Stimulated activated CD8-positive, alpha-beta memory T cell treated with anti-CD3 and anti-CD28 coated beads, Interleukin-7, amount 100 ng/mL, for 4 hours (primary cell): ENCODE measurements at places on chromosomes 5 and 9.

DNA sequence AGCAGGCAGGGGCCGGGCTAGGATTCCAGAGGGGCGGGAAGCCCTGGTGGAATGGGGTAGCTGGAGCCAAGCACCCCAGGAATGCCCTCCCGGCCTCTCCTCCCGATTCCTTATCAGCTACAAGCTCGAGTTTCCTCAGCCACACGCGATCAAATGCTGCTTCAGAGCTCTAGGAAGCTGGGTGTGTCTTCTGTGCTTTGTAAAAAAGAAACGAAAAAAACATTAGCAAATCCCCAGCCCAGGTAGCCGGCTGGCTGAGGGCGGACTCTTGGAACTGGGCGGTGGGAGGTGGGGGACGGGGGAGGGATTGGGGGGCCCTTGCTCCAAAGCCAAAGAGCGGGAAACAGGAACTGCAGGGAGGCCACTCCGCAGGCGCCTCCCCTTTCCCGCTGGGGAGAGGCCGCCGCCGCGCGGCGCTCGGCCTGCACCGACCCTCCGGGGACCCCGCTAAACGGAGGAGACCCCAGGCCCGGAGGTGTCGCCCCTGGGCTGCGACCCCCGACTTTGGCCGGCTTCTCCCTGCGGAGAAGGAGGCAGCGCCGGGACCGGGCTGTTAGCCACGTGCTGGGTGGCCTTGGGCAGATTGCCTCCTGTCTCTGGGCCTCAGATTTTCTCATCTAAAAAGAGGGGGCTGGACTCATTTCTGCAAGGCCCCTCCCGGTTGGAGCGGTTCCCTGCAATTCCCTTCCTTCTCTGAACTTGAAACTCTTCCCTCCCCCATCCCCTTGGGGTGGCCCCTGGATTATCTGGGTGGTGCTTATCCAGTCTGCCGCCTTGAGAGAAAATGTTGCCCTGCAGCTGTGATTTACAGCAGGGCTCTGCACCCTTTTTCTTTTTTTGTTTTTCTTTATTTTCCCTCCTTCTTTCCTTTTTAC lies 40.9 kb upstream of the FABP6 start:
- no peak for DNase-seq

DNA sequence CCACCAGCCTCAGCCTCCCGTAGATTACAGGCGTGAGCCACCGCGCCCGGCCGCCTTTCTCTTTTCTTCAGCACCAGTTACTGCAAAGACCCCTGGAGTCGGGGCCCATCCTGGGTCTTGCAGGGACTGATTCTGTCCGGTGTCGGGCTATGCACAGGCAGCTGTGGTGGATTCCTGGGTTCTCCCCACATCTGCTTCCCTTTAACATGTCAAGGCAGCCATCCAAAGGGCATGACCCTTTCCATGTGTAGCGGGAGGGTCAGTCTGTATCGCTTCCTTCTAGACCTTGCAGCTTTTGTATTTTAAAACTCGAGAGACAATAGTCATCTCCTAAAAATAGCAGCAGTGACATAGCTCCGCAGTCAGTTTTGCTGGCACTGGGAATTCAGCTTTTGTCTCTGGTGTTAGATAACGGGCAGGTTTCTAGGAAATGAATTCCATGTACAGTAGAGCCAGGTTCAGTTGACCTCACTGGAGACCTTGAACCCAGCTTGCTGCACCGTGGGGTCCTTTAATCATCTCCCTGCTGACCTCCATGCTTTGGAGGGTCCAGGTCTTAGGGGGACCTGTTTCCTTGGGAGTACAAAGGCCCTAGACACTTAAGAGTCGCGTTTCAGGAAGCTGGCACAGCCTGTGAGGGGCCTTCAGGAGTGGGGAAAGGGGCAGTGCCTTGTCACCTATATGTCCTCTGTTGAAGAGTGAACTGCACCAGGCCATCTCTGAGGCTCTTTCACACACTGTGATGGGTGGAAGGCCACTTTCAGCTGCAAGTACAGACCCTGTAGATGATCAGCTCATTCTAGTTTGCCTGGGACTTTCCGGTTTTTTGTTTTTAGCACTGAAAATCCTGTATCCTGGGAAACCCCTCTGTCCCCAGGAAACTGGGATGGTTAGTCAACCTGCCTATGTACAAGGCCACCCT lies 13.8 kb downstream of the ANKRD33B start:
- no peak for DNase-seq

DNA sequence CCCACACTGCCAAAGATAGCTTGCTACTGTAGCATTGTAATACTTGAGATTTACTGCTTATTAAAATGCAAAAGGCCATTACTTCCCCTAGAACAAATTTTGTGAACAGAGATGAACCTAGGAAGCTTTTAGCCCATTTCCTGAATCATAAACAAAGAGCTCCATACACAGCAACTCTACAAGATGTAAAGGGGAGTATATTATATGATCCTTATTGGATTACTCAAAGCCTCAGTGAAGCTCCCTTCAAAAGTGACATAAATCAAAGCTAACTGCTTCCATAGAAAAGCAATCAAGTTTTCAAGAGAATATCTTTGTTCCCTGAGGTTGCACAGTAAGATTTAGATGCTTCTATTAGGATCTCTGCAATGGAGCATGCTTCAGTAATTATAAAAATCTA lies 629.8 kb downstream of the EFNA5 start:
- no peak for DNase-seq

DNA sequence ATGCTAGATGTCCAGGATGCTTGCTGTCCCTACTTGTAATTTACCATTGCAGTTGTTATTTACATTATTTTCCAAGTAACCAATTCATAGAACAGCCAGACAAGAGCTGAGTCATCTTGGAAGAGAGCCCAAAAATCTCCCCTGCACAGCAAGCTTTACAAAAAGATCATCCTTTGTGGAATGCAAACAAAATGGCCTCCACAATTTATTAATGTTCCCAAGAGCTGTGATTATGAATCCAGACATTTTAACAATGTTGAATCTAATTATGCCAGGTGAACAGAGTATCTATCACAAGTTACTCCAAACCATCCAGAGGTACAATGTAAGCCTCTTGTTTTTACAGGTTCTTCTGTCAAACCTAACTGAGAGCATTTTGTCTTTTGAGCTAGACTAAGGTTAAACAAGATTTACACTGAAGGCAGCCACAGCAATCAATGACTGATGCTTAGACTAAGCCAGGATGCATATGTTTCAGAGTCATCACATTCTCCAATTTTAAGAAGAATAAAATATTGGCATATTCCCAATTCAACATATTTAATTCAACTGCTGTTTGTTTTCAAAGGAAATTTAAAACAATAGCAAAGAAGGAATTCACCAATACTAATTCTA lies 95.3 kb upstream of the SLC12A2 start:
- no peak for DNase-seq

GRCh38 chr5:56095579-56096102 lies 100.9 kb upstream of the IL6ST start:
- DNase-seq: no peak

DNA sequence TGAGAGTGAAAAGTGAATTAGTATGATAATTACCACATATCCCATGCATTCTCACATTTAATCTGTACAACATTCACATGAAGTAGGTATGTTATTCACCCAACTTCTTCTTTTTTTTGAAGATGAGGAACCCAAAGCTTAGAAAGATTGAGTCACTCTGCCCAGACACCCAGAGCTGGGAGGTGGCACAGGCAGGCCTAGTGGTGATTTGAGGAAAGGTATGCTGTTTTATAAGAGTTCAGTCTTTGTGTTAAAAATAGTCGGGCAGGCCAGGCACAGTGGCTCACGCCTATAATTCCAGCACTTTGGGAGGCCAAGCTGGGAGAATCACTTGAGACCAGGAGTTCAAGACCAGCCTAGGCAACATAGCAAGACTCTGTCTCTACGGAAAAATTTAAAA lies 285.3 kb downstream of the NR3C1 start:
- DNase-seq: no peak

GRCh38 chr5:79285833-79286232 lies 49.9 kb downstream of the JMY start:
- DNase-seq: no peak

- DNase-seq: no peak
Measured at GRCh38 chr5:37437711-37438110, 58.6 kb downstream of the WDR70 start.

- DNase-seq: no peak
Measured at GRCh38 chr9:134969156-134970045, 51.7 kb upstream of the FCN1 start.

DNA sequence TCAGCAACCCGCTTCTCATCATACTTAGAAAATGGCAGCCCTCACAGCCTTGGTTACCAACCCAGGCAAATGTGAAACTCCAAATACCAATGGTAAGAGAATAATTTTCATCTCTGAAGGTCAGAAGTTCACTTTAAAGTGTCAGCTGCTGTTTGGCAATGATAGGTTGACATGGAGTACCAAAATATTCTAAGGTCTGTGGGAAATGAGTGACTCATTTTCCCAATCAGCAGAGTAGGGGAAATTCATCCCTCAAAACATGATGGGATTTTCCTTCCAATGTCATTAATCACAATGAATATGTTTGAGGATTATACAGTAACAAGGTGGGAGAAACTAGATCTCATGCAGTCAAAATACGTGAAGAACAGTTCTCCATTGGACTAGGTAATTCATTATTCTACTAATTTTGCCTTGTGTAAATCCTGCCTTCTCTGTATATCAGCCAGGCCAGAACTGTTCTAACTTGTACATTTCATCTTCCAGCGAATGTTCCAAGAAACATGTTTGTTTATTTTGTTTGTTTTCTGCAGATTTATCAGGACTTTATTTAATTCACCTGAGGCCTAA lies 53.1 kb upstream of the ERBIN start:
- no peak for DNase-seq

DNA sequence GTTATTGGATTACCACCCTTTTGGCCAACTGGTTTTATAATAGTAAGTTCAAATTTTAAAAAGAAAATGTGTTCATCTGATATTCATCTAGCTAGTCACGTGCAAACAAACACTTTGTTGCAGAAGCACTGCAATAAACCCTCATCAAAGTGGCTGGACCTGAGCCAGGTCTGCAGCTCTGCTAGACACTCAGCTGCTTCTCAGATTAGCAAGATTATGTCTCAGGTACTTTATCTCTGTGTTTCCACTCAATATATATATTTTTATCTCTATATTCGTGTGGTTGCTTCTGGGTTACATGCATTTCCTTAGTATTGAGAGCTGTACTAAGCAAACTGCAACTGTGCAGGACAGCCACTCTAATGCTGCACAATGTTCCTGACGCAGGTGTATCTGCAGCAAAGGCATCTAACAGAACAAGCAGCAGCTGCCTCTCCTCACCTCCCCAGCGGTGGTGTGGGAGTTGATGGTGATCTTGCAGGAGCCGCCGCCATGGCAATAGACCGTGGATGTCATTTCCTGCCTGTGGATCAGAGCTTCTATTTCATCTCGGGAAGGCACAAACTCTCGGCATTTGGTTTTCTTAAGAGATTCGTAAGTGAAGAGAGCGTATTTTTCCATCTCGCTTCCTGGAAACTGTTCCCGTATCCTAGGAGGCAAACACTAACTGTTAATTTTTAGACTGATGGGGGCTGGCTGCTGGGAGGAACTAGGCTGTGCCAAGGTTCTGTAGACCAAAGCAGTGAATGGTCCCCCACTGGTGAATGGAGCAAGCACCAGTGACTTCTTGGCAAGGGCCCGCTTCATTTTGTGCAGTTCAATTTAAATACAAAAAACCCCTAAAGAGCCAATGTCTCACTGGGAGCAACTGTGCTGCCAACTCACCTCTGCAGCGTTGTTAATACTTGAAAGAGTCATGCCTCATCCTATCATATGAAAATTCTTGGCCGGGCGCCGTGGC lies 56.7 kb upstream of the RETREG1 start:
- DNase-seq: no peak

- DNase-seq: no peak
Measured at GRCh38 chr9:13412331-13412730, 132.8 kb upstream of the MPDZ start.

DNA sequence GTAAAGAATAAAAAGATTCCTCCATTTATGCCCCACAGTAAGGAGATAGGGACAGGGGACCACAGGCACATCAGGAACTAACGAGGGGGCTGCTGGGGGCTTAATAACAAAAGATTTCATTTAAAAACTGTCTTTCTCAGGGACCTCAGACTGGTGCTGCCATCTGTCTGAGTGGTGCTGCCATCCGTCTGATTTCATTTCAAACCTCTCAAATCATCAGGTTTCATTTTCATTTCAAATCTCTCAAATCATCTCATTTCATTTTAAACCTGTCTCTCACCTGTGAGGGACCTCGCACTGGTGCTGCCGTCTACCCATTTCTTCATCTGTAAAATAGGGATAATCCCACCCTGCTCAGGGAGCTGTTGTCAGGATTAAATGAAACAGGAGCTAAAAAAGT lies 45.9 kb downstream of the ADRA1B start:
- DNase-seq: no peak

- DNase-seq: no peak
Measured at GRCh38 chr5:80921026-80921425, 39.1 kb upstream of the RASGRF2 start.

DNA sequence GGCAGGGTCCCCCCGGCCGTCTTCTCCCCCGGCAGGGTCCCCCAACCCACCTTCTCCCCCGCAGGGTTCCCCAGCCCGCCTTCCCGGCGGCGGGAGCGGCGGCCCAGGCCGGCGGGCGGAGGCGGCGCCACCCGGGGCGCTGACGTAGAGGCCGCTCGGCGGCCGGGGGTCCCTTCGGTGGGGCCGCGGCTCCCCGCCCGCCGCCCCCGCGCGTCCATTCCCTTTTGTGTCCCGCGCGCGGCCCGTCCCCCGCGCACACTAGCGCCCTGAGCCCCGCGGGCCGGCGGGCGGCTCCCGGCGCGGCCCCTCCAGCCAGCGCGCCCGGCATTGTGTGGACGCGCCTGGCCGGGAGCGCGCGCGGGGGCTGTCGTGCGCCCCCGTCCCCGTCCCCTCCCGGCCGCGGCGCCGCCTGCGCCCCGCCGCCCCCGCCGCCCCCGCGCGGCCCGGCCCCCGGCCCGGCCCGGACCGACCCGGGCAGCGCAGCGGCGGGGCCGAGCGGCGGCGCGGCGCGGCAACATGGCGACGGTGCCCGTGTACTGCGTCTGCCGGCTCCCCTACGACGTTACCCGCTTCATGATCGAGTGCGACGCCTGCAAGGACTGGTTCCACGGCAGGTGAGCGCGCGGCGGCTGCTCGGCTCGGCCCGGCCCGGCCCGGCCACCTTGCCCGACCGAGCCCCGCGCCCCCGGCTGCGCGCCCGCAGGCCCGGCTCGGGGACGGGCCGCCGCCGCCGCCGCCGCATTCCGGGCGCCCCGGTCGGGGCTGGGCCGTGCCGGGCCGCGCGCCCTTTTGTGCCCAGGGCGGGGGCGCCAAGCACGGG lies at the start of gene PHF2:
PHF2 (plus strand) TSS at position 327 of the 820 bp plus-strand sequence; CDS start at position 517, 190 bp downstream.
- peak; percentile 32 for DNase-seq

DNA sequence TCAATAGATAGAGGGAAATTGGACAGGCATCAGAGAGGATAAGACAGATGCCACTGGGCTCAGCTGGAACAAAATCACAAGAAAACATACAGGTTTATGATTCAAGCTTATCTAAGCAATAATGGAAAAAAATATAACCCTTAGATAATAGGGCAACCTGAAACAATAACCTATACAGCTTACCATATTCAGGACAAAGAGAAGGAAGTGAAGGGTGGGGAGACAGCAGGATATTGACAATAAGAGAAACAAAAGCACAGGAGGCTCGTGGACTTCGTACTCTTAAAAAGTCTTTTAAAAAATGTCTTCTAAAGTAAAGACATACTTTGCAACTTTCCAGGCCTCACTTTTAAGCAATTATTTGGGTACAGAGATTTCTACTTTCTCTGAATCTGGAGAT lies 225.3 kb downstream of the NTRK2 start:
- no peak for DNase-seq
